ENCODE measurements at places on chromosomes 16 and 17.

DNA sequence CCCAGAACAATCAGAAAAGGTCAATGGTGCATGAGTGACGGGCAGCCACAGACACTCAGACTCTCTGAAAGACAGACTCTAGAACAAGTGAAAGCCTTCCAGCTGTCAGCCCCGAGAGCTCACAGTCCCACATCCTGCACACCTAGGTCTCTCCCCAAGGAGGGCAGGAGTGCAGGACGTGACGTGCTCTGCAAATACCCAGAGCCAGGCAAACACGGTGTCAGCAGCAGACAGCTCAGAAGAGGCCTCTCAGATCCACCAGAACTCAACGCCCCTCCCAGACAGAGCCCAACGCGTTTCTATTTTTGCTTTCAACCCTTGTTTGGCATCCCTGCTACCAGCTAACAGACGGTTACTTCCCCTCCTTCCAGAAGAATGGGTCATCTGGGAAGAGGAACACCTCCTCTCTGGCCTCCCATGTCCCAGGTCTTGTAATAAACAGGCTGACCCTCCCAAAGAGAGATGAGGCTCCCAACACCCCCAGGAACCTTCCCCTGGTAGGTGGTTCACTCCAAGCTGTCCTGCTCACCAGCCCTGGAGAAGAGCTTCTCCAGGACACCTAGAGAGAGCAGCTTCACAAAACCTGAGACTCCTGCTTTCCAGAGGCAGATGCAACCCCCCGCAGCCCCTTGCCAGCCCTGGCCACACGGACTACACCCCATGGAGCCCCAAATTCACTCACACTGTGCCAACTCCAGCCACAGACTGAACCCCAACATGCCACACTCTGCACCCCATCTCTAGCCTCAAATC is 7.6 kb downstream of the PITPNM3 start:
- no peak for ATAC-seq

DNA sequence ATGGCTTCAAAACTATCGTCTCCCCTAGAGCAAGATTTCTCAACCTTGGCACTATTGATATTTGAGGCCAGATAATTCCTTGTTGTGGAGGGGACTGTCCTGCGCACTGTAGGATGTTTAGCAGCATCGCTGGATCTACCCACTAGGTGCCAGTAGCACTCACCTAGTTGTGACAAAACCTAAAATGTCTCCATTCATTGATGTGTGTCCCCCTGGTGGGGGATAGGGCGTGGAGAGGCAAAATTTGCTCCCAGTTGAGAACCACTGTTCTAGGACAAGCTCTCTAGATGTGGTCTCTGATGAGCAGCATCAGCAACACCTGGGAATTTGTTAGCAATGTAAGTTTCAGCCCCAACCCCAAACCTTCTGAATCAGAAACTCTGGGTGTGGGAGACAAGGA is 259.0 kb downstream of the XYLT1 start:
- no peak for ATAC-seq

GRCh38 chr16:23502466-23502865 is 7.8 kb downstream of the GGA2 start:
- ATAC-seq: no peak

DNA sequence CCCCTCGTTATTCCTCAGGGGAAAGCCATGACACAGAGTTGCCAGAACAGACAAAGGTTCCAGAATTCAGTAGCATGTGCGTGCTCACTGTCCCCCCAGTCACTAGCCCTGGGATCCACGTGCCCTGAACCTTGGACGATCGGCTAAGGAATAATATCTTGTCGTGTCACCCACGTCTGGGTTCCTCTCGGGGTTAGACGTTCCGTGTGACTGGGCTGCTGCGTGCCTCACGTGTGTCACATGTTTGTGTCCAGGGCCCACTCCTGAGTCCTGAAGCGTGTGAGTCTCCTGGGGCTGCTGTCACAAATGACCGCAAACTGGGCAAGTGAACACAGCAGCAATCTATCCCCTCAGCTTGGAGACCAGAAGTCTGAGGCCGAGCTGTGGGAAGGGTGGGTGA is 12.4 kb upstream of the ZNF469 start:
- no peak for ATAC-seq

GRCh38 chr17:29150161-29150560 is 30.0 kb downstream of the MYO18A start:
- no peak for ATAC-seq

DNA sequence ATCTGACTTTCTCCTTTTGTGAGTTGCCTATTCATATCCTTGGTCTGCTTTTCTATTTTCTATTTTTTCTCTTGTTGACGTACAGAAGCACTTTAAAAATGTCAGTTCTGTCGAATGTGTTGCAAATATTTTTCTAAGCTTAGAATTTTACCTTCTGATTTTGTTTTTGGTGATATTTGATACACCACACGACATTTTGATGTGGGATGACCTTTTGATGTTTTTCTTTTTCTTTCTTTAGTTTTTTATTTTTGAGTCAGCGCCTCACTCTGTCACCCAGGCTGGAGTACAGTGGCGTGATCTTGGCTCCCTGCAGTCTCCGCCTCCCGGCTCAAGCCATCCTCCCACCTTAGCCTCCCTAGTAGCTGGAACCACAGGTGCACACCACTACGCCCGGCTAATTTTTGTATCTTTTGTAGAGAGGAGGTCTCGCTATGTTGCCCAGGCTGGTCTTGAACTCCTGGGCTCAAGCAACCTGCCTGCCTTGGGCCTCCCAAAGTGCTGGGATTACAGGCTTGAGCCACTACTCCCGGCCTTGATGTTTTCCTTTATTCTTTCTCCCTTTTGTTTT is 39.6 kb downstream of the WSB1 start:
- ATAC-seq: no peak

GRCh38 chr17:21214777-21215541 is 998 bp upstream of the TMEM11 start:
- peak; percentile 1 for ATAC-seq

- ATAC-seq: no peak
Observed at GRCh38 chr17:55296699-55297098, 31.9 kb downstream of the HLF start.

DNA sequence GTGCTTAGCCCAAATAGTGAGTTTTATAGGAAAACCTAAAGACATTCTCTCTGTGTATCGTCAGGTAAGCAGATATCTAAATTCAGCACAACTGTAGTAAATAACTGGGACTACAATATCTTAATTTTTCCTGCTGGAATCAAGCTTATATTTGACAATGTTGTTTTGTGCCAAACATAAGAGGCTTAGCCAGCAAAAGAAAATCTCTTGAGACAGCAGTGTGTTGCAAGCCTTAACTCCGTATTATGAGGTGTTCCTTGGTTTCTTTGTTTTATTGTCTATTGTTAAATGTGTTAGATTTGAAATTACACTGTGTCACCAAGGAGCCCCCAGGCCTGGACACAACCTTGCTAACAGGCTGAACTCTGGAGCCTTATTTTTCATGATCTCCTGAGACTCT is 1570.6 kb upstream of the GOT2 start:
- no peak for ATAC-seq

DNA sequence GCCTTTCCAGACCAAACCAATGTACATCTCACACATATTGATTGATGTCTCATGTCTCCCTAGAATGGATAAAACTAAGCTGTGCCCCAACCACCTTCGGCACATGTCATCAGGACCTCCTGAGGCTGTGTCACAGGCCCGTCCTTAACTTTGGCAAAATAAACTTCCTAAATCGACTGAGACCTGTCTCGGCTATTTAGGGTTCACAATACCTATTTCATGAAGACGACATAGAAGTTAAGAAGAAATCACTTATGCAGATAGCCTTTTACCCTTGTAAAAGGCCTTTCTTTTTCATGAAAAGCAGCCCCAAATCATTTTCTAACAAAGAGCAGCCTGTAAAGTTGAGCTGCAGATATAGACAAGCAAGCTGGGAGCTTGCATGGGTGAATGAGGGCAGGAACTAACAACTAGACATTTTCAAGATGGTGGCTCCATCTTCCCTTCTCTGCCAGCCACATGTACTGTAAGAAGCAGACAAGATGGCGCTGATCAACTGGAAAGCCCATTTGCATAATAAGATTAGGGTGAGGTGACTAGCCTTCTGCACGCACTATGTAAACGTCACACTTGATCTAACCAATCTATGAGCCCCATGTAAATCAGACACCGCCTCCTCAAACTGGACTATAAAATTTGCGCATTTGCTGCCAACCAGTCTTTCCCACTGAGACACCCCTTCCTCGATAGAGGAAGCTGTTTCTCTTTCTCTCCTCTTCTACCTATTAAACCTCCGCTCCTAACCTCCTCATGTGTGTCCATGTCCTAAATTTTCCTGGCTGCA is 4.7 kb upstream of the KDM8 start:
- ATAC-seq: no peak

Data from motor neuron (in vitro differentiated cells).